ENCODE measurements at places on chromosomes 11 and 22.

- DNase-seq: no peak
These were observed 101.7 kb downstream of the METTL15 start for GRCh38 chr11:28209906-28210305.

DNA sequence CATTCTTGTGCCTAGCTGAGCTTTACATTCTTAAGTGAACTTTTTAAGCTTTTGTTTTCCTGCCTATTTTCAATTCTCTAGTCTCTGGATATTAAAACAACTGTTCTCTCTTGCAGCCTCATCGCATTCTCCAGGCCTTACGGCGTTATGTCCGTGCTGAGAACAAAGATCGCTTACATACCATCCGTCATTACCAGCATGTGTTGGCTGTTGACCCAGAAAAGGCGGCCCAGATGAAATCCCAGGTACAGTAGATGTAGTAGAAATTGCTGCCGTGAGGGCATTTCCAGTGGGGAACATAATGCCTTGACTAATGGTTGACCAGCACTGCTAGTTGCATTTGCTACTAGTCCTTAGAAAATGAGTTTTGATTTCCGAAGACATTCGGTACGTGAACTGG, 29.7 kb upstream of the ST14 start:
- no peak for DNase-seq

DNA sequence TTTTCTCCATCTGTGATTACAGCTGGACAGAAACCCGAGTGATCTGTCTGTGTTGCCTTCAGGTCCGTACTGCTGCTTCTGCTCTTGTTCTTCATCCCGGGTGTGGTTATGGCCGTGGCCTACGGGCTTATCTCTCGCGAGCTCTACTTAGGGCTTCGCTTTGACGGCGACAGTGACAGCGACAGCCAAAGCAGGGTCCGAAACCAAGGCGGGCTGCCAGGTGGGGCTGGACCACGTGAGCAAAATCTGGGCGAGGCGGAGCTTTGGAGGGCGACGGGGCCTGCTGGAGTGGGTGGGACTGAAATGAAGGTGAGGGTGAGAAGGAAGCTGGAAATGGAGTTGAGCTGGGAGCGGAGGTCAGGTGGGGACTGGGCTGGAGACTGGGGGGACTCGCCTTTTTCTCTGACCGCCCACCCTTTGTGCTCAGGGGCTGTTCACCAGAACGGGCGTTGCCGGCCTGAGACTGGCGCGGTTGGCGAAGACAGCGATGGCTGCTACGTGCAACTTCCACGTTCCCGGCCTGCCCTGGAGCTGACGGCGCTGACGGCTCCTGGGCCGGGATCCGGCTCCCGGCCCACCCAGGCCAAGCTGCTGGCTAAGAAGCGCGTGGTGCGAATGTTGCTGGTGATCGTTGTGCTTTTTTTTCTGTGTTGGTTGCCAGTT, 11.1 kb downstream of the CCKBR start:
- no peak for DNase-seq

DNA sequence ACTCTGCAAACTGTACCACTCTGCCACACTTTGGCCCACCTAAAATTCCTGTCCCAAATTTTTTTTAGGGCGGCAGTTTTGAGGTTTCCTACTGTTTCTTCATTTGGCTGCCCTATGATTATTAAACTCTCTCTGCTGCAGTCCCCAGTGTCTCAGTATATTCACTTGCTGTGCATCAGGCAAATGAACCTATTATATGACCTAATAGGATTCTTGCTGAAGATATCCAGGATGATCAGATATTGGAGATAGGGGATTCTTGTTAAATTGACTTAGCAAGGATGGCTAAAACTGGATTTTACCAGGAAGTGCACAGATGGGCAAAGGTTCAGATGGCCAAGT, 410.8 kb upstream of the DDI1 start:
- DNase-seq: no peak

- no peak for DNase-seq
These were observed 57.4 kb downstream of the LINC01488 start for GRCh38 chr11:69538854-69539253.

GRCh38 chr22:29072979-29073617, at the start of gene KREMEN1:
Gene KREMEN1, plus strand, starts transcription at chr22:29073035. Its CDS starts 96 bp downstream, at chr22:29073131.
- no peak for DNase-seq

- DNase-seq: no peak
These were observed 14.2 kb downstream of the TRMU start for GRCh38 chr22:46349681-46350080.

- no peak for DNase-seq
These were observed 65.4 kb downstream of the PKNOX2 start for GRCh38 chr11:125229916-125230315.

DNA sequence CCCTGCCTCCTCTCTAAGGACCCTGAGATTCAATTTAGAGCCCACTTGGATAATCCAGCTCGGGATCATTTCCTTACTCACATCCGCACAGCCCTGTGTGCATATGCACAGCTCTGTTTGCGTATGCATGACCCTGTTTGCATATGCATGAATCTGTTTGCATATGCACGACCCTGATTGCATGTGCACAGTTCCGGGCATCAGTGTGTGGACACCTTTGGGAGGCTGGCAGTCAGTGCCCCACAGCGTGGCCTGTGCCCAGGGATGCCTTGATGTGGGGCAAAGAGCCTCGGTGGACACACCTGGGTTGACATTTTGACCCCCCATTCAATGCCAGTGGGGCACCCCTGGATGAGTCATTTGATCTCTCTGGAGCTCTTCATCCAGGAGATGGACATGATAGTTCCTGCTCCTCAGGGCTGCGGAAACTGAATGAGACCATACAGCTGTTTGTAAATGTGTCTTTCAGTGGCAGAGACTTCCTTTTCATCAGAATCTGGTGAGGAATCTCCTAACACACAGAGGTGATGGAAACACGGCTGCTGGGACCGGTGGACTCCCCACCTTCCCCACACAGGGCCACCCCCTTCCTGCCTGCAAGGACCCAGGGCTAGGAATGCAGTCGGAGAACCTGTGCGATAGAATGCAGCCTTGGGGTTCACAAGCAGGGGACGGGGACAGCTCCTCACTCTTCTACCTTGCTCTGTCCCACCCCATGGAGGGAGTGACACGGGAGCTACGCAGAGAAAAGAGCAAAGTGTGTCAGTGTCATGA, 41.2 kb downstream of the MYEOV start:
- no peak for DNase-seq

GRCh38 chr11:3137486-3138177, 27.5 kb downstream of the OSBPL5 start:
- DNase-seq: no peak

DNA sequence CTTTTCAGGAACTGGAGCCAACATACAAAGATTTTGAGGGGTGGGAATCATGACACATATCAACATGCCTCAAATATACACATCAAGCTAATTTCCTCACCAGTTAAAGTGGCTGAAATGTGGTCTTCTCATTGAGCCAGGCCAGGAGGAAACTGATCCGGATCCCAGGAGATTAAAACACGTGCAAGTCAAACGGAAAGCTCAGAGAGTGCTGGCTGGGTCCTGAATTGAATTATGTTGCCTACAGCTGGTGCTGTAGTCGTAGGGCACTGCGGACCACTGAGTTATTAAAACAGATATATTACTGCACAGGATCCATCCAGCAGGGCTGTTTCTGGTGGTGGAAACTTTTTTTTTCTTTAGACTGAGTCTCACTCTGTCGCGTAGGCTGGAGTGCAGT, 14.1 kb upstream of the WNT7B start:
- DNase-seq: no peak

- DNase-seq: no peak
These were observed 17.9 kb downstream of the IFITM10 start for GRCh38 chr11:1732418-1733008.

DNA sequence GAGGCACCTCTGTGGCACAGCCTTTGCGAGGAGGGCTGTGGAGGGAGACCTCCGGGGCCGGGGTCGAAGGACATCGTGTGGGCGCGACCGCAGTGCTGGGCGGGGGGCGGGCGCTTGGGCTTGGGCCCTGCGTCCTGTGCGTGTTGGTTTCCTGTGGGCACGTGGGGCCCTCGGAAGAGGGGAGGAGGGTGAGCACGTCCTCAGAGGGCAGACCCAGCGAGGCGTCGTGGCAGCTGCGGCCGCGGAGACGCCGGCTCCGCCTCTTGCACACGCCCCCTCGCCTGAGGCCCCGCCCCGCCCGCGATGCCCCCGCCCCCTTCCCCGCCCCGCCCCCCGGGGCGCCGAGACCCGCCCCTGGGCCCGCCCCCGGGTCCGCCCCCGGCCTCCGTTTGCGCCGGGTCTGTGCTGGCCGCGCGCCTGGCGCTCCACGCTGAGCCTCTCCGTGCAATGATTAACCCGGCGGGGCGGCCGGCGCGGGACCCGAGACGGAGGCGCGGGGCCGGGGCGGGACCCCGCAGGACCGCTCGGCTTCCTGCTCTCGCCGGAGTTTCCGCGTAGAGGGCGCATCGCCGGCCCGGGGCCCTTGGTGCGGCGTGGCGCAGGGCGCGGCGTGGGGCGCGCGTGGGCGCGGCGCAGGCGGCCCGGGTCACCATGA, at the start of gene PRR5:
Gene PRR5, plus strand, starts transcription at position 381 of the 655 bp plus-strand sequence. Its CDS starts 271 bp downstream, at position 652.
- no peak for DNase-seq

GRCh38 chr11:2554338-2555207, 109.8 kb downstream of the KCNQ1 start:
- DNase-seq: no peak

GRCh38 chr11:22491555-22492225, 133.9 kb downstream of the FANCF start:
- DNase-seq: no peak

GRCh38 chr11:75333807-75334140, 17.7 kb downstream of the ARRB1 start:
- no peak for DNase-seq

DNA sequence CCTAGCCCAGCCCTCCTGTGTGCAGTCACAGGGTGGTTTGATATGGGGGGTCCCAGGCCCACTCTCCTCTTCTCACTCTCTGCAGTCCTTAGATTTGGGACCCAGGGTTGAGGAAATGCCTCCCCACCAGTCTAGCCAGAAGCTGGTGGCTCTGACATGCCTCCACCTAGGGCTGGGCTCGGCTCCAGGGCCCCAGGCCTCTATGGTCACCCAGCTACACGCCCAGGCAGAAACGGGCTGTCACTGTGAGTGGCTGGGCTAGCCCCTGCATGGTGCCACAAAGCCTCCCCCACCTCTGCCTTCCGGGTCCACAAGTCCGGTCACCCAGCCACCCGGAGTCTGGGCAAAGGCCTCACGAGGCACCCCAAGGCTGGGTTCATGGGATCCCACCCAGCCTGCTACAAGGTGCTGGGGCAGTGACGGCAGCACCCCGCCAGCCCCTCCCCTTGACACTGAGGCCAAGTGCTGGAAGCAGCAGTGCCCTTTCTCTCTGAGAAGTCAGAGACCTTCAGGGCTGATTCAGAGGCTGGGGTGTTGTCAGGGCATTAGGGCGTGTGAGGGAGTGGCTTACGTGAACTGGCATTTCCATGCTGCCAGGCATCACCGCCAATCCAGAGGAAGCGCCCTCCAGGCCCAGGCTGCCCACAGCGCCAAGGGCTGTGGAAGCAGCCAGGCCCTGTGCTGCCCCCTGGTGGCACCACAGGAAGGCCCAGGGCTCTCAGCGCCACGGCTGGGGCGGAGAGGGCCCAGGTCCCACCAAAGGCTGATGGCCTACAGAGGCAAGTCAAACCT, 638 bp upstream of the PITPNM1 start:
- DNase-seq: peak; percentile 85

GRCh38 chr11:19561011-19561410, 151.6 kb upstream of the NAV2 start:
- no peak for DNase-seq

DNA sequence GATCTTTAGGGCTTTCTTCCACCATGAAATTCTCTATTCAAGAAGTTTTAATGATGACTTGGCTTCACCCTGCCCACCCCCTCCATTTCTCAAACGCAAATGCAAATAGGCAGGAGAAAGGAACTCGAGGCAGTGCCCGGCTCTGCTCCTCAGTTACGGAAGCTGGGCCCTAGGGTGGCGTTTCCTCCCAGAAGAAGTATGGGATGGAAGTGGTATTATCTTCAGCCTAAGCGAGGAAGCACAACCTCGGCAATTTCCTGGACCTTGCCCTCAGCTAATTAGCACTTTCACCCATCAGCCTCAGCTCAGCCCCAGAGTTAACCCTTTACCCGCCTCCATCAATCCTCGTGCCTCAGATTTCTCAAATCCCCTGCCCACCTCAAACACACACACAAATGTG, 58.2 kb upstream of the LRRC55 start:
- no peak for DNase-seq

DNA sequence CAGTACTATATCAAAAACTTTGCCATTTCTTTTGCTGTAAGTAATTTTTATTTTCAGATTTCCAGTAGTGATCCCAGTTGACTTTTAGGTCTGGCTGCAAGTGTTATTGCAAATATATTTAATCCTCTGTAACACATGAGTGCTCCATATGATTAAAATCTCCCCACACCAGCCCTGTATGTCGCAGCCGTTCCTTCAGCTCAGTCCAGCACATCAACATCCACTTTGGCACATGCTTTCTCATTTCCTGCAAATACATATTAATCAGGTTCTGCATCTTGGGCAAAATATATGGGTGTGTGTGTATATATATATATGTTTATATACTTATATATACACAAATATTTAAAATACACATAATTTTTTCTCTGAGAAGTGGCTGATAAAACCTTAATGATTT, 919.5 kb downstream of the JRKL start:
- DNase-seq: no peak

GRCh38 chr11:6457581-6458320, 16.0 kb downstream of the TRIM3 start:
- no peak for DNase-seq

- DNase-seq: no peak
These were observed 14.6 kb downstream of the KCNJ1 start for GRCh38 chr11:128852327-128853023.

GRCh38 chr11:11667056-11667455, 45.3 kb upstream of the GALNT18 start:
- no peak for DNase-seq

- no peak for DNase-seq
These were observed 94.0 kb upstream of the B3GAT1 start for GRCh38 chr11:134506046-134506445.

GRCh38 chr11:58179648-58180047, 9.2 kb upstream of the OR9Q2 start:
- no peak for DNase-seq

DNA sequence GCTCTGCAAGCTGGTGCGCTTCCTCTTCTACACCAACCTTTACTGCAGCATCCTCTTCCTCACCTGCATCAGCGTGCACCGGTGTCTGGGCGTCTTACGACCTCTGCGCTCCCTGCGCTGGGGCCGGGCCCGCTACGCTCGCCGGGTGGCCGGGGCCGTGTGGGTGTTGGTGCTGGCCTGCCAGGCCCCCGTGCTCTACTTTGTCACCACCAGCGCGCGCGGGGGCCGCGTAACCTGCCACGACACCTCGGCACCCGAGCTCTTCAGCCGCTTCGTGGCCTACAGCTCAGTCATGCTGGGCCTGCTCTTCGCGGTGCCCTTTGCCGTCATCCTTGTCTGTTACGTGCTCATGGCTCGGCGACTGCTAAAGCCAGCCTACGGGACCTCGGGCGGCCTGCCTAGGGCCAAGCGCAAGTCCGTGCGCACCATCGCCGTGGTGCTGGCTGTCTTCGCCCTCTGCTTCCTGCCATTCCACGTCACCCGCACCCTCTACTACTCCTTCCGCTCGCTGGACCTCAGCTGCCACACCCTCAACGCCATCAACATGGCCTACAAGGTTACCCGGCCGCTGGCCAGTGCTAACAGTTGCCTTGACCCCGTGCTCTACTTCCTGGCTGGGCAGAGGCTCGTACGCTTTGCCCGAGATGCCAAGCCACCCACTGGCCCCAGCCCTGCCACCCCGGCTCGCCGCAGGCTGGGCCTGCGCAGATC, 16.5 kb downstream of the P2RY2 start:
- no peak for DNase-seq

- DNase-seq: no peak
These were observed 571 bp downstream of the P2RX6 start for GRCh38 chr22:21015466-21016006.

GRCh38 chr11:103051151-103051801, 40.7 kb downstream of the DCUN1D5 start:
- peak; percentile 50 for DNase-seq

- no peak for DNase-seq
These were observed at the start of gene P2RY2 for GRCh38 chr11:73218106-73218829. Gene P2RY2, plus strand, starts transcription at chr11:73218281. Its CDS starts 15,879 bp downstream, at chr11:73234160.
